ENCODE measurements at places on chromosomes 3 and 15.
A peak's percentile ranks its signal among the peaks of the same experiment; 100 is the strongest.

GRCh38 chr3:190043741-190044140 lies 77.0 kb downstream of the P3H2 start:
- no peak for DNase-seq

DNA sequence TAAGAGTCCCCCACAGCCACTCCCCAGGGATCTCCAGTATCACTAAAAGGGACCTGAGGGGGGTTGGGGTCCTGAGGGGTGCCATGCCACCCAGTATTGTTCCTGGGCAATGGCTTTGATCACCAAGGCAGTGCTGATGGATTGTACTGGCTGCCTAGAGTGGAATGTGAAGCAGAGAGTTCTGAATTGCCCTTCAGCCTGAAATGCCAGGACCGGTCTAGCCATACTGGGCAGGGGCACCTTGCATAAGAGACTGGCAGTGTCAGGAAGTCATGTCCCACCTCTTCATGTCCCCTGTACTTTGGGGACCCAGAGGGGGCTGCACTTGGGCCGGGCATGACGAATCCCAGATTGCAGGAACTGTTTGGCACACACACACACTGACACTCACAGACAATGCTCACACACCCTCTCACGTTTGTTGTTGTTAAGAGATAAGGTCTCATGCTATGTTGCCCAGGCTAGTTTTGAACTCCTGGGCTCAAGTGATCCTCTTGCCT lies 4.5 kb upstream of the TKT start:
- DNase-seq: no peak

DNA sequence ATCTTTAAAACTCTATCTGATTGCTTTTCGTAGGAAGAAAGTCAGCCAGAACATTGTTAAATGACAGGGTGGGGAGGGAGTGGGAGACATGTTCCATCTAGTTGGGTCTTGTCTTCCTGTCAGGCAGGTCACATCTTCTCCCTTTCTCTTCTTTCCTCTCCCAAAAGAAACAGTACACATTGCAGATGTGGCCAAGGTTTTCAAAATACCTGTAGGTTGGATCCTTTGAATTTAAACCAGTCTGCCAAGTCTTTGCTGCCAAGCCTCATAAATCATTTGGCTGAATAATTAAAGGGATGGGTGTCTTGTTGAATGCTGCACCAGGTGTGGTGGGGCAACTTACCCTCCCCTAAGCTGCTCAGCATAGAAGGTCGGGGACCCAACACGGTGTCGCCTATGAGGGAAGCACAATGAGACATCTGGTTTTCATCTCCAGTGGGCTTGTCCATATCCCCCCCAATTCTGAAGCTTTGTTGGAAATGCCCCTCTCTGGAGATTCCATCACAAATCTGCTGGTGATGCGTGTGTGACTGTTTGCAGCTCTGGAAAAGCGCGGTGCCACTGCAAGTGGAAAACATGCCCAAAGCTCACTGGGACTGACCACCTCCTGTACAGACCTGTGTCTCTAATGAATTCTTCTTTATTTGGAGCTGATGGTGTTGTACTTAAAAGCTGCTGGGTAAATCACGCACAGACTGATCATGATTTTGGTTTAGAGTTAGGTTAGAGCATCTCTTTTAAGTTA lies 112.6 kb downstream of the FILIP1L start:
- no peak for DNase-seq

DNA sequence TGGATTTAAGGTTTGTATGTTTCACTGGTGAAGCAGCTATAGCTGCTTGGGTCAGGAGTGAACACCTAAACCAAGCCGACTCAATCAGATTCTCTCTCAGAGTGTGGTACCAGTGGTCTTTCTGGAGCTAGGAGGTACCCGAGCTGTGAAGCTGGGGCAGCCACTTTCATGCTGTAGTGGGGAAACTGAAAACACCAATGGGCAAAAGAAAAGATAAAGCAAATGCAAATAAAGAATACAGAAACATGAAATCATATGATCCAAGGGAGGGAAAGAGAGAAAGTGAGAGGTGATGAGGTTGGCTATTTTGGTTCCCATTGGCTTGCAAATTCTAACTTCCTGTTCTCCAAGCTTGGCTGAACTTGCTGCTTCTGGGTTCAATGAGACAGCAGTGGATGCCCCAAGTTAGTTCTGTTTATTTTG lies 212.3 kb upstream of the CFAP20DC start:
- no peak for DNase-seq

DNA sequence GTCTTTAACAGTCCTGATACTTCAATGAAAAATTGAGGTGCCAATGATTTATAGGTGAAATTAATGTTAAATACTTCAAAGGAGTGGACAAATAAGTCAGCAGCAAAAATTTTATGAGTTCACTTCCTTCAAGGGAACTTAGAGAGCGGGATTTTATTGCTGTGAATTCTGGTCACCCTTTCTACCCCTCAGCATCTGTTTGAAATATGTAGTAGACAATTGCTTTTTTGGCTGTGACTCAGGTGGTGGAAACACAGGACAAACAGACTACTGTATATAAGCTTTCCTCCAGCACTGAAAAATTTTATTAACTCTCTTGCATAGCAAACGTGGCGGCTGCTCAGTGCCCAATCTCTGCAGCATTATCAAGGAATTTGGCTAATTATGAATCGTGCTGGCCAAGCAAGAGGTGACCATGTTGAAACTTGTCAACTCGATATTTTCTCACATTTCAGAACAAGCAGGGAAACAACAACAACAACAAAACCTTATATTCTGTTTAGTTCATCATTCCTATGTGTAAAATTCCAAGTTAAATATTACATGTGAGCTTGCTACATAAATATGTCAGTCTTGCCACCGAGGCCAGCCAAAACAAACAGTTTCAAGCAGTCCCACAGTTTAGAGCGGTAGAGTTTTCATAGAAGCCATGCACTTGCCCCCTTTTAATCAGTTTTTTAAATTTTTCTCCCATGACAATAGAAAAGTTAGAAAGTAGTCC lies 420.2 kb downstream of the FOXP1 start:
- DNase-seq: no peak

DNA sequence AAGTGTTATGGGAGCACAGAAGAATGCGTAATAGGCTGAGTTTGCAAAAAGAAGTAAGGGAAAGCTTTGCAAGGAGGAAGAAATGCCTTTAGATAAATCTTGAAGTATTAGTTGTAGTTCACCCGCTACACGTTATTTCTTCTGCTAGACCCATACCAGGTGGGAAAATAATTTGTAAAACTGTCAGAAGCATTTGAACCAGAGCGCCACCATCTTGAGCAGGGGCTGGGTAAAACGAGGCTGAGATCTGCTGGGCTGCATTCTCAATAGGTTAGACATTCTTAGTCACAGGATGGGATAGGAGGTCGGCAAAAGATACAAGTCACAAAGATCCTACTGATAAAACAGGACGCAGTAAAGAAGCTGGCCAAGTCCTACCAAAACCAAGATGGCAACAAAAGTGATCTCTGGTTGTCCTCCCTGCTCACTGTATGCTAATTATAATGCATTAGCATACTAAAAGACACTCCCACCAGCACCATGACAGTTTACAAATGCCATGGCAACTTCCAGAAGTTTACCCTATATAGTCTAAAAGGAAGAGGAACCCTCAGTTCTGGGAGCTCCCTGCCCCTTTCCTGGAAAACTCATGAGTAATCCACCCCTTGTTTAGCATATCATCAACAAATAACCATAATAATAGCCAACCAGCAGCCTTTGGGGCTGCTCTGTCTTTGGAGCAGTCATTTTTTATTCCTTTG lies 50.0 kb upstream of the ZNF280D start:
- DNase-seq: no peak

- no peak for DNase-seq
Observed at GRCh38 chr15:35040339-35041255, 44.5 kb downstream of the NANOGP8 start.

DNA sequence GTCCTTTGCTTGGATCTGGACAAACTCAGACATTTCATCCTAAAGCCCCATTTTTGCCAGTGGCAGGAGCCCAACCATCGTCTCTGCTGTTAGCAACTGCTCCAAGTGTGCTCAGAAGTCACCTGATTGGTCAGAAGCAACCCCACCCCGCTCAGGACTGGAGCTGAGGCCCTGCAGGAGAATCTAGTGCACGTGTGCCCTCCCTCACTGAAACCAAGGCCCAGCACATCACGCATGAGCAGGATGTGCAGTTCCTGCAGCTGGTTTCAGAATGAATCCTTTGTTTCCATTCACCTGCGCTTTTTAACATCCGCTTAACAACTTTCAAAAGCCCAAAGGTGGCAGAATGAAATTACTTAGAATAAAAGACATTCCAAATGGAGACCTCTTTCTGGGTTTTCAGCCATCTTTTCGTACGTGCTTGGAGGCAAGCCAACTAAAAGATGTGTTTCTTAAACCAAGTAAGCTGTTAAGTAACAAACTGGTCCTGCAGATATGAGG lies 81.2 kb downstream of the SRGAP3 start:
- DNase-seq: no peak

DNA sequence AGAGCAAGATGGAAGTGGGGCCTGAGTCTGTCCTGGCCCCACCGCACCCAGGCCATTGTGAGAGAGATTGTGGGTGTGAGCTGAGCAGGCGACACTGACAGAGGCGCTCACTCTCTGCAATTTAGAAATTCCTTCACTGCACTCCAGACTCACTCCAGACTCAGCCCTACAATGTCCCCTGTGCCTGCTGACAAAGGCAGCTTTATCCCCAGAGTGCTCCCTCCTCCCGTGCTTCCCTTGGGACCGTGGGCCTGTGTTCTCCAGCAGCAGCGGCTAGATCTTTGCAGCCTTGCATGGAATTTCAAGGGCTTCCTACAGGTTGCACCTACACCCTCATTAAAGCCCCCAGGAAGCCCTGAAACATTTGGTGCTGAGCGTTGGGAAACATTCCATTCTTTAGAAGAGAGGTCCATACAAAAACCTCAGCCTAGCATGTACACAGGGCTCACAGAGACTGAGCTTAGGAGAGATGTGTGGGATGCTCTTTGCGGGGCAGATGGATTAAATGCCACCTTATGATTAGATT lies 1.3 kb upstream of the IL16 start:
- no peak for DNase-seq

- DNase-seq: no peak
Observed at GRCh38 chr3:56323986-56324420, 144.3 kb downstream of the ERC2 start.

DNA sequence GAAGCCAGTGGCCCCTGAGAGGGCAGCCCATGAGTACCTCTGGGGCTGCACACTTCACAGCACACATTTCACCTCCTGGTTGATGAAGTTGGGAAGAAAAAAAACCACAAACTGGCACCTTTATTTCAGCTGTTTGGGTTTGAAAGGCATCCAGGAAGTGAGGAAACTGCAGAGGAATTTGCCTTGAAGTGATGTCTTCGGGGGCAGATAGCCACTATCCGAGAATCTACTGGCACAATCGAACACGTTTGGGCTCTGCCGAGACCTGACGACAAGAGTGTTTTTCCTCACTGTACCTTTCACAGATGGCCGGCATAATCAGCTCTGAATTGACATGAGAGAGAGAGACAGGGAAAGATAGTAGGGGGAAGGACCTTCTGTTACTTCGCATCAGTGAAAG lies 59.7 kb downstream of the LRIG1 start:
- DNase-seq: no peak

DNA sequence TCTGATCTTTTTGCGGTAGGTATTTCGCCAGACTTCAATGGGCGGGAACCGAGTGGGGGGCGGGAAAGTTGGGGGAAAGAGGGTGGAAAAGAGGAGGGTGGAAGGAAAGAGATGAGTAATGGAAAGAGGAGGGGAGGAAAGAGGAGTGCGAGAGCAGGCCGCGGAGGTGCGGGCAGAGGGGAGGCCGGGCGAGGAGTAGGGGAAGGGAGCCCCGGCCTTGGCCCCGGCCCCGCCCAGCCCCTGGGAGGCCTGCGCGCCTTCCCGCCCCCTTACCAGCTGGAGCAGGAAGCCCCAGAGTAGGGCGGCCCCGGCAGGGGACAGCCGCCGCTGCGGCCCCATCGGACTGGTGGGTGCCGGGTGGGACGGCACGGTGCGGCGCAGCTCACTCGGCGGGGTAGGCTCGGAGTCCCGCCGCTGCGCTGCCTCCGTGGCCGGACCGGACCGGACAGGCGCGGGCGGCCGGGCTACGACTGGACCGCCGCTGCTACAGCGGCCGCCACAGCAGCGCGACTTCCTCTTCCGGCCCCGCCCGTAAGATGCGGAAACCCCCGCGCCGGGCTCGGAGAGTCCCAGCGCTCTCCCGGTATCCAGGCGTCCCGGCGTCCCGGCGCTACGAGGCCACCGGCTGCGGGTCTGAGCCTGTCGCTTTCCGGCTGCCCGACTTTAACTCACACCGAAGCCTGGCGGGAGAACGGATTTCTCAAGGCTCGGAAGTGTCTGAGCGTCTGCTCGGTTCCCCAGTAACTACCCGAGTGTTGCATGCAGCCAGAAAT lies at the start of gene SPPL2A:
Gene SPPL2A (minus strand): TSS at position 512 of the 773 bp plus-strand sequence. CDS start 173 bp downstream, at position 339.
- peak; percentile 8 for DNase-seq

DNA sequence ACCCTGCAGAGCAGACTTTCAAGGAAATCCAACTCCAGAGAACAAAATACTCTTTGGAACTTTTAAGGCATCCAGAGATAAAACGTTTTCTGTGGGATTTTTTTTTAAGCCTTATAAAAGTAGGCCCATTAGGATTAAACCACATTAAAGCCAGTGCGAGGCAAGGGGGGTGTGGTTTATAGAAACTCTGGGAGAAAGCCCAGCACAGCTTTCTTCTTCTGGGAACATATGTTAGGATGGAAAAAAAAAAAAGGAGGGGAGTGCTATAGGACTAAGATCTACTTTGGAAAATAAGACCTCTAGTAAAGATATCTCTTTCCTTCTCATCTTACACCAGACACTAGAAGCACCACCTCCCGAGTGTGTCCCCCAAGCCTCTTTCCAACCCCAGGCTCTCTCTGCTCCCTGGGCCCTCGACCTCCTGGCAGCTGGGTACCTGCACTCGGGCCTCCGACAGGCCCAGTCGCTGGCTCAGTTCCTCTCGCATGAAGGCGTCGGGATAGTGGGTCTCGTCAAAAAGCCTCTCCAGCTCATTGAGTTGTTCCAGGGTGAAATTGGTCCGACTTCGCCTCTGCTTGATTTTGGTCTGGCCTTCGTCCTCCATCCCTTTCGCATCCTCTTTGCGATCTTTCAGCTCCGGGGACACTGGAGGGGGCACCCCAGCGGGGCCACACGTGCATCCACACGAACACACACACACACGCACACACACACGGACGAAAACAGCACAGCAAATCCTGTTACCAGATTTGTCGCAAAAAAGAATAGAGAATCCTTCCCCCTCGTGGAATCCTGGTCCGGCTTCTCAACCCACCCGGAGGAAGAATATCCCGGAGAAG lies 3.8 kb downstream of the SHOX2 start:
- DNase-seq: no peak

- peak; percentile 3 for DNase-seq
Observed at GRCh38 chr3:115704661-115705338, 81.5 kb downstream of the GAP43 start.

DNA sequence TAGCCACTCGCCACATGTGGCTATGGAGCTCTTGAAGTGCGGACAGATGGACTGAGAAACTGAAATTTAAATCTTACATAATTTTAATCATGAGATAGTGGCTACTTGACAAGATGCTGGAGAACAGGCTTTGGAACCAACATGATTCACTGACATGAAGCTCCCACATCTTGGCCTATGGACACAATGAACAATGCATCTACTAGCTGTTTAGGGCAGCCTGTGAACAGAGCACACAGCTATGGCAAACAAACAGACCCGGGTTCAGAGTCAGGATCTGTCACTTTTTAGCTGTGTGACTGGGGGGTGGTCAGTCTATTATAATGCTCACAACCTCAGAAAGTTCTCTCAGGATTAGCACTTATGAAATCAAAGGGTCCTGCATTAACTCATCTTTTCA lies 616.6 kb downstream of the MAGI1 start:
- DNase-seq: no peak

- DNase-seq: no peak
Observed at GRCh38 chr3:49799761-49800160, at the start of gene CDHR4. Gene CDHR4, minus strand, starts transcription at chr3:49799873. Its CDS starts 61 bp downstream, at chr3:49799812.

Data from NCI-H748 treated with DMSO at 0.1 percent for 48 hours (cell line).